ENCODE measurements at places on chromosomes 1 and 21. TPM values are rescaled to one million over a fixed set of nuclear protein-coding genes. Genes with fewer than 3 reads are reported as not detected.

BLACAT1 gene
- total RNA-seq, result 0.16 TPM

TRIM67 gene
- not detected for total RNA-seq

LCK gene
- total RNA-seq, result 3.8 TPM

ST6GALNAC5 gene
- total RNA-seq, result 1.1 TPM

CFHR1 gene
- 2.3 TPM for total RNA-seq

PADI1 gene
- total RNA-seq, result 0.86 TPM

NBPF6 gene
- total RNA-seq, result not detected

ANGPTL3 gene
- total RNA-seq, result not detected

TAL1 gene
- 3.2 TPM for total RNA-seq

FOXD2 gene
- total RNA-seq, result 0.34 TPM

LIPI gene
- not detected for total RNA-seq

HTR1D gene
- 0.91 TPM for total RNA-seq

RBM11 gene
- total RNA-seq, result 9.1 TPM

STIL gene
- 4.0 TPM for total RNA-seq

KCNA3 gene
- 3.6 TPM for total RNA-seq

PTGFR gene
- total RNA-seq, result 4.6 TPM

ARHGEF16 gene
- 28.5 TPM for total RNA-seq

TNN gene
- not detected for total RNA-seq
